Naive B cell (primary cell): ENCODE measurements at places on chromosomes 7 and 10. TPM values are rescaled to one million over a fixed set of nuclear protein-coding genes. Genes with fewer than 3 reads are reported as not detected.

GRCh38 chr7:36775061-36775620 lies 50.8 kb upstream of the AOAH start:
- DNase-seq, result no peak

GRCh38 chr7:73841689-73842066 lies 638 bp downstream of the METTL27 start:
- DNase-seq, result no peak

GRCh38 chr10:5283305-5284158 lies 81.2 kb upstream of the UCN3 start:
- DNase-seq, result peak; percentile 1

GRCh38 chr10:37754538-37755323 lies 102.7 kb downstream of the ZNF248 start:
- no peak for DNase-seq

DNA sequence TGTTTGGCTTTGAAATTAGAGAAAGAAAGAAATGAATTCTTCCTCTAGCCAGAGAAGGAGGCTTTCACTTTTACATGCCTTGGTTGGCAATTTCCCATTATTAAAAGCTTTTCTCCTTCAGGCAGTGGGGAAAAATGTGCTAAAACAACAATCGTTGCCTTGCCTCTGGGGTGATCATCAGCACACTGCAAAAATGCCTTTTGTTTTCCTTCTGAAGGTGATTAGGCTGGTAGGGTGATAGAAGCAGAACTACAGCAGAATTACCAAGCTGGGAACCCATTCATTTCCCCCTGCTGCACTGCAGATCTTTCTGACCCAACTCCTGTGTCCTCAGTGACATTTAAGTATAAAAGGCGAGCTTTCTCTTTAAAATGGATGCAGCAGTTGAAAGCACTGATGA lies 22.2 kb downstream of the ANK3 start:
- no peak for DNase-seq

DNA sequence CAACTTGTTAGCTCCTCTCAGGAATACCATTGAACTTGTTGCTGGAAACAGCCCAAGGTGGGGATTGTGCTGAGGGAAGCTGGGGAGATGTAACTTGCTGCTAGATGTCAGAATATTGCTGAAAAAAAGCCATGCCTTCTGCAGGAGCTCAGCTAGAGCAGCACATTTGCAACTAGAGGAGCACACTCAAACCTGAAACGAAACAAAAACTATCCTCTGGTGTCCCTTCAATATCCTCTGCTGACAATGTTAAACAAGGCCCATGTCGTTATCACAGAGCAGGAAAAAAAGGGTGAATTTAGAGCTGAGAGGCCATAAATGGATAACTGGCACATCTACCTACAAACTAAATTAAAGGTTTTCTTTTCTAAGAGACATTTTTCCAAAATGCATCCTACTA lies 53.7 kb upstream of the MACC1 start:
- DNase-seq, result no peak

GRCh38 chr7:36208997-36209813 lies 56.2 kb downstream of the EEPD1 start:
- DNase-seq, result no peak

DNA sequence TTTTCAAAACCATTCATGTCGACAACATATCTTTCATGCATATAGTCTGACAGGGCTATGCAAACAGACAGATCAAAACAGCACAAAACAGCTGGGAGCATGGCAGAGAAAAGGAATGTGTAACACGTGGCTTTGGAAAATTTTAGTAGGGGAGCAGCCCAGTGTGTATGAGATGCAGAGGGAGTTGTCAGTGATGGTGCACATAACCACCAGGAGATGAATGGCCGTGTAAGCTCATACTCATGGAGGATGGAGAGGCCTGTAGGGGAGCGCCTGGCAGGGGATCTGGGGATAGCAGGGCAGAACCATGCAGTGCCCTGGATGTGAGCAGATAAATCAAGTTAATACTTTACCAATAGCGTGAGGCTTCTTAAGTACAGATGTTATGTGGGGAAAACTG lies 45.7 kb downstream of the RHOBTB1 start:
- no peak for DNase-seq

GRCh38 chr7:11727864-11728263 lies 104.1 kb downstream of the THSD7A start:
- no peak for DNase-seq

- DNase-seq, result no peak
These were observed 112.3 kb downstream of the VTI1A start for GRCh38 chr10:112559349-112559748.

GRCh38 chr7:1531263-1531978 lies 919 bp downstream of the MAFK start:
- DNase-seq, result peak; percentile 67

- DNase-seq, result no peak
These were observed 177.4 kb downstream of the ELFN1 start for GRCh38 chr7:1847260-1848001.

GRCh38 chr10:17981766-17982380 lies 30.2 kb downstream of the SLC39A12 start:
- no peak for DNase-seq

DNA sequence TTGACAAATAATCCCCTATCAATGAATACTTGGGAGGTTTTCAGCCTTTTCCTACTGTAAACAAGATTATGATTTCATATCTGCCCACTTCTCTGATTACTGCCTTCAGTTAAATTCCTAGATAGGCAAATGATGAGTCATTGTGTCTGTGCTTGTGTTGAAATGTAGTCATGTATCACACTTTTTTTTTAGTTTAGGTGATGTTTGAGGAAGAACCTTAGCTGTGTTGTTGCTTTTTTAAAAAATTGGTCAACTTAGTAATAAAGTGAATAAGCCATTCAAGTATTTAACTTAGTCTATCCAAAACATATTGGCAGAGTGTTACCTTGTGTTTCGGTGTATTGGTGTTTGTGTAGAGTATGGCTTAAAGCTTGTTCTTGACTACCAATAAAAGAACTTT lies 60.0 kb downstream of the WAC start:
- DNase-seq, result no peak

DNA sequence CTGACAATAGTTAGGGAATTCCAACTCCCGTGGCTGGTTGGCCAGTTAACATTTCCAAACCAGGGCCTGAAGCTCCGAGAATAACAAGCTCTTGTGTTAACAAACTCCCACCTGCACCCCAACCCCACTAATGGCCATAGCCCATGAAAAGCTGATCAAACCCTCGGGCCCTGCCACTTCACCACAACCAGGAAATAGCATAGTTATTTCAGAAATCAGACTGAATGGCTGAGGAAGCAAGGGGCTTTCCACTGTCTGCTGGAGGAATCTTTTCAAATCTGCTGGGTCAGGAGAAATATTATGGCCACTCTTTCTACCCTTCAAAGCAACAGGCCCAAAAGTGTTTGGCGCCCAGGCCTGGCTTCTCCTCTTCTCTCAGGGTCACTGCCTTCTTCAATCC lies 145.6 kb downstream of the GLCCI1 start:
- peak; percentile 14 for DNase-seq

GRCh38 chr7:73669288-73669701 lies 1.7 kb downstream of the VPS37D start:
- DNase-seq, result no peak

GRCh38 chr10:77869626-77870420 lies 56.7 kb downstream of the DLG5 start:
- no peak for DNase-seq

- DNase-seq, result no peak
These were observed 15.8 kb upstream of the ACHE start for GRCh38 chr7:100911484-100911883.

GRCh38 chr7:34507191-34507590 lies 150.8 kb upstream of the NPSR1 start:
- DNase-seq, result no peak

- DNase-seq, result peak; percentile 27
These were observed 859 bp upstream of the CH25H start for GRCh38 chr10:89207801-89208551.

DNA sequence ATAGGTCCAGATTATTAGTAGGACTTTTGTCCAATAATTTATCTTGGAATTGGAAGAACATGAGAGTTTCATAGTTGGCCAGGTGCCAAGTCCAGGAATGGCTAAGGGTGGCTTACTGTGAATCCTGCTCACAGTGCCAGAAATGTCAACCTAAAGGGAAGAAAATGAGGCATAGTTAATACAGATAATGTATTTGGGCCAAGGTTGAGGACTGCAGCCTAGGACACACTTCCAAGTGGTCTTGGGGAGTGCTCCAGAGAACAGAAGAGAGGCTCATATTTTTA lies 78.2 kb downstream of the MAPK8 start:
- no peak for DNase-seq

GRCh38 chr10:50415292-50415691 lies 164.0 kb upstream of the ASAH2 start:
- no peak for DNase-seq

DNA sequence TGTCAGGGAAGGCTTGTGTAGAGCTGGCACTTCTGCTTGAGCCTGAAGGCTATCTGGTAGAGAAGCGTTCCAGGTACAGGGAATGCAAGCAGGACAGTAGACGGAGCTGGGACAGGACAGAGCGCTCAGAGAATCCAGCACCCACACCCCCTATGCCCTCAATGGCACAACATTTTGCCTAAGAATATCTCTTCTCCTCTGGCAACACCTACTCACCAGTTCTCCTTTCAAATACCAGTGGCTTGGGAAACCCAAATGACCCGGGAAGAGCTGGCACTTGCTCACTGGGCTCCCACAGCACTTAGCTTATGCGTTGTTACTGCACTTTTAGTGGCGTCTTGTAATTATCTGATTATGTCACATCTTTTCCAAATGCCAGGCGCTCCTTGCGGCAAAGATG lies 118.6 kb downstream of the RNF216 start:
- no peak for DNase-seq

GRCh38 chr7:47453093-47454061 lies 128.5 kb downstream of the TNS3 start:
- DNase-seq, result no peak

DNA sequence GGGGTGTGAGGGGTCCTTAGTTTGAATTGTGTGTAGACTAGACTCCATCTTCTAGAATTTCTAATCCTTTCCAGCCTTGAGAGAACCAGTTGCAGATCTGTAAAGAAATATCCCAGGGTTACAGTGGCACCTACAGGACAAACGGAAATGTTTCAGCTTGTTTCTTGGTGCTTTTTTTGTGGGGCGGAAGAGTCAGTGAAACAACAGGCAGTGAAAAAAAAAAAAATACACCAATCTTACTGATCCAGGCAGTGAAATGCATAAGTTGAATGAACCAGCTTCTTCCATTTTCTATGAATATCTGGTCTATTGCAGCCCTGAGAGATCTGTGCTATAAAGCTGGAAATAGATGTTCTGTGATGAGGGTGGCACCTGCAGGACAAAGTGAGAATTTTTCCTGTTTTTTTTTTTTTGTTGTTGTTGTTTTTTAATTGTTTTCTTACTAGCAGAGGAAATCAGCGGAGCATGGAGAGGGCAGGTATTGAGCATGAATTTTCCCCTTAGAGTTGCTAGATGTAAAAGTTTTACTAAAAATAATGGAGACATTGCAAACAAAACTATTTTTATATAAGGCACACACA lies 81.9 kb upstream of the DYNC1I1 start:
- peak; percentile 56 for DNase-seq

- no peak for DNase-seq
These were observed 170.4 kb downstream of the ARID5B start for GRCh38 chr10:62071846-62072281.

GRCh38 chr10:58743466-58744115 lies 230.9 kb downstream of the BICC1 start:
- no peak for DNase-seq

- peak; percentile 11 for DNase-seq
These were observed 13.7 kb upstream of the WAPL start for GRCh38 chr10:86535132-86535882.

DNA sequence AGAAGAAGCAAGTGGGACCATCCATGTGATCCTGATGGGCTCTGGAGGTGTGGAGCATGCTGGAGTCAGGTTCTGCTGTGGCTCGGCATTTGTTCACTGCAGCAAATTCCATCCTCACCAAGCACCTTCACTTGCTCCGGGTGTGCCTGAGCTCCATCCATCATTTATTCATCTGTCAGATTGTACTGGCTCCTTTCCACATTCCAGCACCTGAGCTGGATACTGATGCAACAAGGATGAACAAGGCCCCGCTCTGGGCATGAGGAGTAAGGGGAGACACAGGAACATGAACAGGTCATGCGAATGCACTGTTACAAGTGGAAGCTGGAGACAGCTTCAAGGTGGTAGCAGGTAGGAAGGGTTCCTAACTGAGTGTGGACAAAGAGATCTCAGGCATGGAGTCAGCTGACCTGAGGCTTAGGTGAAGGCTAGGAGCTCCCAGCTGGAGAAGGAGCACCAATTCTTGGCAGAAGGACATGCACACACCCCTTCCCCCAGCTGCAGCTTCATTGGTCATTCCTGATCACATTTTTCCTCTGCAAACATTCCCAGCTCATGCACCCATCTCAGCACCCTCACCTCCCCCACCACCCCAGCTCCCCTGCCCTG lies 133.7 kb upstream of the ZMIZ1 start:
- DNase-seq, result no peak

DNA sequence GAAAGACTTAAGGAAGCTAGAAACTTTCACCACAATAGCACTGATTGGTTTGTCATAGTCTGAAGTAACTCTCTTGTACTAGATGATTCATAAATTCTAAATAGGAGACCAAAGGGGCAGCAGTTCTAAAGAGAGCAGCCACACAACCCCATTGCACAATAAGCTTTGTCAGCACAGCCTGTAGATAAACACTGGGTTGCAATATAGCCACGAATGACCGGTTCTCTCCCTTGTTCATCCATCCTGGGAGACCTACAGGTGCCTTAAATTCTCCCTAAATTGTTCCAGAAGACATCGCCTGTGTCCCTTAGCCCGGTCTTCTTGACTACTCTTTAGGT lies 167.0 kb downstream of the SNX13 start:
- DNase-seq, result no peak

- DNase-seq, result no peak
These were observed 15.1 kb upstream of the SLC16A12 start for GRCh38 chr10:89550509-89550908.

DNA sequence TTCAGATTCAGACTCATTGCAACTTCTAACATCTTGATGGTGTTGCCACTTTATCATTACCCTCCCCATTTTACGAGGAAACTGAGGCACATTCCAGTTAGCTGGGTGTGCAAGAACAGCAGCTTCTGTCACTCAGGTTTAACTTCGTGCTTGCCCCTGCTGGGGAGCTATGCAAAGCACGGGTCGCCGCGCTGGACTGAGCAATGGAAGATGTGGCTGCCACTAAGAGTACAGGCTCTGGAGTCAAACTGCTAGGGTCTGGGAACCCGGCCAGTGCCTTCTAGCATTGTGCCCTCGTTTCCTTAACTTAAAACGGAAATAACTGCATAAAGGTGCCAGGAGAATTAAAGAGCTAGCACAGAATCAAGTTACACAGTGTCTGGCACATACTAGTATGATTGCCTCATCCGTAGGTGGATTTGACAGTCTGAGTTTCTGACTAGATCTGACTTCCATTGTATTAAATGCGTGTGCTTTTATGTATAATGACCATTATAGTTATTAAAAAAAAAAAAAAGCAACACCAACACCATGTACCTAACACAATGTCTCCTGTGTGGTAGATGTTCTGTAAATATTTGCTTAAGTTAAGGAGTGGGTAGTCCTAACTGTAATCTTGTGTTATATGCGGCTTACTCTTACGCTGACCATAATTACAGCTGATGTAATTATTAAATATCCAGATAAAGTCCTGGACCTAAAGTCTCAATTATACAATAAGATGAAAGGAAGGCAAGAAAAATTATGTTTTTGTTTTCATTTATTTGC lies 842 bp downstream of the ZNF22 start:
- peak; percentile 46 for DNase-seq

ENO4 gene
- polyA plus RNA-seq, result not detected

CYP3A5 gene
- not detected for polyA plus RNA-seq

IFIT5 gene
- polyA plus RNA-seq, result 15.3 TPM

NPFFR1 gene
- polyA plus RNA-seq, result not detected

PLA2G12B gene
- not detected for polyA plus RNA-seq

OR2A1 gene
- not detected for polyA plus RNA-seq

ZCCHC24 gene
- polyA plus RNA-seq, result 0.53 TPM

ITPRID1 gene
- polyA plus RNA-seq, result not detected

CTAGE4 gene
- not detected for polyA plus RNA-seq
